WTC11 (cell line): ENCODE measurements at places on chromosomes 7 and 10. TPM values are rescaled to one million over a fixed set of nuclear protein-coding genes. Genes with fewer than 3 reads are reported as not detected.
A peak's percentile ranks its signal among the peaks of the same experiment; 100 is the strongest.

The H2BK1 gene
- 0.87 TPM in 1 of 3 replicates, not detected in the others for total RNA-seq

The CHAT gene
- not detected in 3 replicates for total RNA-seq

The FKBP6 gene
- total RNA-seq: 0.09 to 0.11 TPM in 2 of 3 replicates, not detected in the other

- DNase-seq: no peak
Measured at GRCh38 chr7:30647589-30648364, 34.5 kb downstream of the CRHR2 start.

DNA sequence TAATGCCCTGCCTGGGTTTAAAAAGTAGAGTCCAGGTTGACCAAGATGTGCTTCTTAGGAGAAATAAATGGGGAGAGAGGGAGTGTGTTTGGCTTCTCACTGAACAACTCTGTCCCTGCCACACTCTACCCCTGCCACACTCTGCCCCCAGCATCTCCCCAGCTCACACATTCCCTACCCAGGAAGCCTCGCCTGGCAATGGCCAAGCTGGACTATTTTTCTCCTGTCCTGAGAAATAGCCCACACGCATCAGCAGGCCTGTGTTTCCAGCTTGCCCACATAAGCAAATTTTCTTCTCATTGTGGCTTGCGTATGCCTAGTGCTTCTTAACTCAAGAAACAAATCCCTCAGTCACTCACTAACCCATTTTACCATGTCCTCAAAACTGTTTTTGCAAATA is 1.8 kb downstream of the LRRC18 start:
- DNase-seq: no peak

GRCh38 chr7:101833799-101834198 is 16.4 kb downstream of the CUX1 start:
- DNase-seq: peak; percentile 8

DNA sequence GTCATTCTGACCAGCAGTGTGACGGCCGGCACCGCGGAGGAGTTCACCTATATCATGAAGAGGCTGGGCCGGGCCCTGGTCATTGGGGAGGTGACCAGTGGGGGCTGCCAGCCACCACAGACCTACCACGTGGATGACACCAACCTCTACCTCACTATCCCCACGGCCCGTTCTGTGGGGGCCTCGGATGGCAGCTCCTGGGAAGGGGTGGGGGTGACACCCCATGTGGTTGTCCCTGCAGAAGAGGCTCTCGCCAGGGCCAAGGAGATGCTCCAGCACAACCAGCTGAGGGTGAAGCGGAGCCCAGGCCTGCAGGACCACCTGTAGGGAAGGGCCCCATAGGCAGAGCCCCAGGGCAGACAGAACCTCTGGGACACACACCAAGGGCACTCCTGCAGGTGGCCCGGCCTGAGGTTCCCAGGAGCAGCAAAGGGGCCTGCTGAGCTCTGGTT is 9.0 kb downstream of the RBP3 start:
- no peak for DNase-seq

GRCh38 chr7:113199841-113200240 is 81.5 kb upstream of the SMIM30 start:
- no peak for DNase-seq

DNA sequence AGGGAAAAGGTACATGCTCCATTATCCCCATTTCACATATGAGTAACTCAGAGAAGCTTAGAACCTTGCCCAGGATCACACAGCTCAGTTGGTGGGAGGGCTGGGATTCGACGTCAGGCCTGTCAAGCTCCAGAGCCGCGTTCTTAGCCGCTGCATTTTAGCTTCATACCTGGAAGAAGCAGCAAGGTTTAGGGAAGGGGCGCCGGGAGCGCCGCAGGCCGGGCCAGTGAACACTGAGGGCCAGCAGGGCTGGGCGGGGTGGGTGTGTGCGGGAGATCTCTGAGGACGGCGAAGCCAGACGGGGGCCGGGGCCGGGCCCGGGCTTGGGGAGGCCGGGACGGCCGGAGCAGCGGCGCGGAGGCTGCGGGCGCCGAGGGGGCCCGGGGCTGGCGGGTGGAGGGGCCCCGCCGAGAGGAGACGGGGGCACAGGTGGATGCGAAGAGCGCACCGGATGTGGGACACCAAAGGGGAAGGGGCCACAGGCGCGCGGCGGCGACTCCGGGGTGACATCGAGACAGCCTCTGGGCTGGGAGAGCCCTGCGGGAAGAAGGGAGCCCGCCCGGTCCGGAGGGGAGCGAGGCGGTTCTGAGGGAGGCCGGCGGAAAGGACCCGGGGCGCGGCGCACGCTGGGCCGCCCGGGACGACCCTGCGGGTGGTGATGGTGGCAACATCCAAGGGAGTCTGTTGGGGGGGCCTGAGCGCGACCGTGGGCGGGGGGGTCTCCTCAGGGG is 498 bp downstream of the NDST2 start:
- DNase-seq: peak; percentile 63

DNA sequence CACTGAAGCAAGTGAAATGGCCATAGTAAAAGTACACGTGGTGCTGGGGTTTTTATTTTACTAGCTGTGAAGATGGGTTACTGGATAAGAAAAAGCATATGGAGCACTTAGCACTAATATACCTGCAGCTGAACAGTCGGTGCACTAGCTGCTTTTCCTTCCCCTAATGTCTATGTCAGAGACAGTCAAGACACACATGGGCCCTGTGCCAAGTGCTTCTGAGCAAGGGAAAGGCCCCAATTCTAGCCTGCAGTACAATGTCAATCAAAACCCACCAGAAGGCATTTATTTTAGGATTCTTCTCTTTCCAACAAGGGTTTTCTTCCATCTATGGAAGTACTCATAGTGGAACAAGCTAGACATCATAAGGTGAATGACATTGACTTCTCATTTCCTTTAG is 716.7 kb downstream of the CCSER2 start:
- DNase-seq: no peak

GRCh38 chr10:12797471-12798262 is 203.8 kb downstream of the CCDC3 start:
- DNase-seq: no peak

The CDNF gene
- 0.27 to 1.4 TPM (median 0.41 TPM) in 3 replicates for total RNA-seq

GRCh38 chr10:90746829-90747228 is 111.0 kb downstream of the HTR7 start:
- DNase-seq: no peak

- DNase-seq: no peak
Measured at GRCh38 chr10:133455611-133456031, 1.9 kb downstream of the SCART1 start.

DNA sequence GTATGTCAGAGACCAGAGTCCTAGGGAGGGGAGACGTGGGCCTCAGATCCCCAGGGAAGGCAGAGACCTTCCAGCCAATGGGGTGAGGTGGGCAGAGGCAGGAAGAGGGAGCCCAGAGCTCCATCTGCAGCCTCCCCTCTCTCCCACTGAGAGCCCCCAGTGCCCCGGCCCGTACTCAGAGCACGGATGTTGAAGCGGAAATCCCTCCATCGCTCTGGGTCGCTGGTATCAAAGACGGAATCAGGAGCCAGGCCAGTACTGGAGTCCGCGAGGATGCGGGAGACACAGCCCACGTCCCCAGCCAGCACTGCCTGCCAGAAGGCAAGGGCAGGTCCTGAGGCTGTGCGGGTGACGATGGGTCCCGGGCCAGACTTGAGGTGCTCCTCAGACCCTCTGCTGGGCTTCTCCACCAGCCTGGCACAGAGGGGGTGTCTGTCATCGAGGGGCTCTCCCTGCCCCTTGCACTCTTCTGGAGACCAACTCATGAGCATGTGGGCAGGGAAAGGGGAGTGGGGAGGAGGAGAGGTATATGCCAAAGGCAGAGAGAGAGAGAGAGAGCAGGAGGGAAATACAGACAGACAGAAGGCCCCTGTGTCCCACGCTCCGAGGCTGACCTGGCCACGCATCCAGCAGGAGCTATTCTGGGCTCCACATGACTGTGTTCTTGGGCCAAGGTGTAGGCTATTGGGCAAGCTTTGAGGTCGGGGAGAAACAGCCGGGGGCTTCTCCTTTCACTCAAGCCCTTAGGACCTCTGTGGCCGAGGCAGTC is at the start of gene ASB10:
Gene ASB10, minus strand, starts transcription at position 611 of the 769 bp plus-strand sequence. Its CDS starts 120 bp downstream, at position 491.
- no peak for DNase-seq

GRCh38 chr10:436013-436697 is 253.3 kb downstream of the DIP2C start:
- DNase-seq: peak; percentile 54

DNA sequence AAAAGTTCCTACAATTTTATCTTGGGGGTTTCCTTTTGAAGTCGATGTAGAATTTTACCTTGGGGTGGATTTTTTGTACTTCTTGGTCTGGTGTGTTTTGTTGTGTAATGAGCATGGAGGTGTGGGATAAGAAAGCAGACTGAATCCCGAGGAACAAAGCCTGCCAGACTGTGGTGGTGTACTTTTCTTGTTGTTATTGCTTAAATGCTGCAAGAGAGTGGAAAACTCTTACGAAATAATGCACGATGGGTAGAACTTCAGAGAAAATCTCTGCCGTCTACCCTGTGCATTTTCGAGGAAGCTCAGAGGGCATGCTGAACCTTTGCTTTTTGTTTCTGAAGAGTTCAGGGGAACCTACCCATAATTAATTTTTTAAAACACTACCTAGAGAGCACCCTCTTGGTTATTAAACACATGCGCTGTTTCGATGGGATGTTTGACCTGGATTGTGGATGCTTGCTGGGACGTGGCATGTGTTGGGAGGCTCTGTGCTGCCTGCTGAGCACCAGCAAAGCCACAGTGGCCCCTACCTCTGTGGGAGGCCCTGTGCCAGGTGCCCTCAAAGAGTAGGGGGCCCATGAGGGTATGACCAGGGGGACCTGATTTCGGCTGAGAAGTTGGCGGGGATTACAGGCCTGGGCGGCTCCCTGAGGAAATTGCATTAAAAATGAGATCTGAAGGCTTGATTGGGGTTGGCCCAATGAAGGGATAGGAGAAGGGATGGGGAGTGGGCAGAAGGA is 94.1 kb downstream of the TCF7L2 start:
- DNase-seq: no peak

- no peak for DNase-seq
Measured at GRCh38 chr10:128070161-128070560, 56.1 kb downstream of the MKI67 start.

DNA sequence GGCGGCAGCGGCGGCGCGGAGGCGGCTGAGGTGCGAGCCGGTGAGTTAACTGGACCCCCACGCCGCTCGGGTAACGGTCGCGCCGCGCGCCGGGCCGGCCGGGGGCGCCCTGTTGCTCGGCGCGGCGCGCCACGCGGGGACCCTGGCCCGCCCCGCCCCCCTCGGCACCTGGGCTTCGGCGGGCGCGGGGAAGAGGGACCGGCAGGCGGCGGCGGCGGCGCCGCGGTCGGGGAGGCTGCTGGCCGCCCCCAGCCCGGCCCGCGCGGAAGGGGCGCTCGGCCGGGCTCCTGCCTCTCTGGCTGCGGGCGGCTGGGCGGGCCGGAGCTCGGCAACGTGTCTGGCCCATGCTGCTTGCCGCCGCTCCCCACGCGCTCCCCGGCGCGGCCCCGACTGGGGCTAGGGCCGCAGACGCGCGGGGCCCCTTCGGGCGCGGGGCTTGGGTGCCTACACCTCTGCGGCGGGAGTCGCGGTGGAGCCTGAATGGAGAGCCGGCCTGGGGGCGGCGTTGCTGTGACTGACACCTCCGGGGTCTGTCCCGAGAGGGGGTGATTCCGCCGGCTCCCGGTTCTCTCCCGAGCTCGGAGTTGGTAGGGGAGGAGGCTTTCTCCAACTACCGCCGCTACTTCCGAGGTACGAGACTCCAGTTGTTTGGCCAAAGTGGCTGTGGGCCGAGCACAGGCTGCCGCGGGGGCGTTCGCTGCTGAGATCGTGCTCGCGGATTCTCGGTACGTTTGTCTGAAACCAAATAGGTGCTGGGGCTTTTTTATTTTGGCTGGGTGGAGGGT is 494 bp downstream of the PALS2 start:
- peak; percentile 77 for DNase-seq

GRCh38 chr7:84999450-84999849 is 187.4 kb downstream of the SEMA3D start:
- no peak for DNase-seq

- DNase-seq: no peak
Measured at GRCh38 chr10:113945687-113946085, 91.2 kb downstream of the NHLRC2 start.

GRCh38 chr10:60604342-60604741 is 173.9 kb upstream of the CDK1 start:
- no peak for DNase-seq

DNA sequence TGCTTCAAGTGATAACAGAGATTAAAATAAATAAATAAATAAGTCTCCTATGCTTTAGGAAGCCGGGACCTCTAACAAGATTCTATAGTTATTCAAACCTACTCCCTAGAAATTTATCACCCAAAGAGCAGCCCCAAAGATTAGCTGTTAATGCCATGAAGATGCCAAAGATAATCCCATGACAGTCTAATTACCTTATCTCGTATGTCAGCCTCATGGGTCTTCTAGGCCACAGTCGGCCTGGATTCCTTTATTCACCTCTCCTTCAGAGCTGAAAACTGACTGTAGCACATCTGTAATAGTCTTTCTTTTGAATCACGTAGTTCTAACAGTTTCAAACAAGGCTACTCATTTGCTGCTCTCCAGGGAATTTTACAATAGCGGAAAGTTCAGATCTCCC is 24.2 kb downstream of the COL1A2 start:
- DNase-seq: no peak

DNA sequence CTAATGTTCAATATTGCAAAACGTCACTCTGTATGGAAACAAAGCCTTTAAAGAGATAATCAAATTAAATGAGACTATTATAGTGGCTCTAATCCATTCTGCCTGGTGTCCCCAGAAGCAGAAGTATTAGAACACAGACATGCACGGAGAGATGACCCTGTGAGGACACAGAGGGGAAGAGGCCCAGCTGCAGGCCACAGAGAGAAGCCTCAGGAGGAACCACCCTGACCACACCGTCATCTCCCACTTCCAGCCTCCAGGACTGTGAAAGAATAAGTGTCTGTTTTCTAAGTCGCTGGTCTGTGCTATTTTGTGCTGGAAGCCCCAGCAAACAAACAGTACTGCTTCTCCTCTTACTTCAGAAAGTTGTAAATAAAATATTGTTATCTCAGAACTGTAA is 283.5 kb upstream of the ADARB2 start:
- DNase-seq: no peak

The EPHB6 gene
- total RNA-seq: 13.9 to 15.4 TPM (median 15.1 TPM) in 3 replicates

The AUTS2 gene
- 49.6 to 50.8 TPM (median 50.0 TPM) in 3 replicates for total RNA-seq

- DNase-seq: no peak
Measured at GRCh38 chr7:79377097-79377496, 76.4 kb downstream of the MAGI2 start.

The PRRT4 gene
- total RNA-seq: 0.92 to 1.5 TPM (median 1.2 TPM) in 3 replicates

GRCh38 chr7:1920881-1921280 is 250.8 kb downstream of the ELFN1 start:
- DNase-seq: no peak

GRCh38 chr7:140857048-140857447 is 67.7 kb downstream of the BRAF start:
- DNase-seq: no peak

GRCh38 chr7:116741625-116742316 is 69.8 kb downstream of the MET start:
- DNase-seq: no peak

The GCK gene
- total RNA-seq: 3.3 to 5.1 TPM (median 4.5 TPM) in 3 replicates

DNA sequence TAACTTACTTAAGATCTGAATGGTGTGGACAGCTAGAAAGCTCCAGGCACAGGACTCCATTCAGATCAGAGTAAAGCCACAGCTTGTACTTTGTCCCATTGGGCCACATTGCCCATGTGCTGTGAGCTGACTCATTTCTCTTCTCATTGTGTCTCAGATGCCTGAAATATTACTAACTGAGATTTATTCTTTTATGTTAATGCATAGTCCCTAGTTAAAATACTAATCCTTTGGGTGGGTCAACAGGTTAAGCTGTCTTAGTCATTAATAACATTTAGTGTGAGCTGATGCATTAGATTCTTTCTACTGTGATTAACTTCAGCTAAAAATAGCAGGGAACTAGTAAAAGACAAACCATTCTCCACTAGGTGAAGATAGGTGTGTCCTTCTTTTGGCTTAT is 104.7 kb upstream of the ARMC3 start:
- no peak for DNase-seq

- DNase-seq: no peak
Measured at GRCh38 chr10:59337201-59337652, 25.1 kb downstream of the FAM13C start.
